ENCODE measurements at places on chromosomes 13 and 19. TPM values are rescaled to one million over a fixed set of nuclear protein-coding genes. Genes with fewer than 3 reads are reported as not detected.

- no peak for DNase-seq
Observed at GRCh38 chr19:23093832-23094231, 23.0 kb upstream of the ZNF730 start.

DNA sequence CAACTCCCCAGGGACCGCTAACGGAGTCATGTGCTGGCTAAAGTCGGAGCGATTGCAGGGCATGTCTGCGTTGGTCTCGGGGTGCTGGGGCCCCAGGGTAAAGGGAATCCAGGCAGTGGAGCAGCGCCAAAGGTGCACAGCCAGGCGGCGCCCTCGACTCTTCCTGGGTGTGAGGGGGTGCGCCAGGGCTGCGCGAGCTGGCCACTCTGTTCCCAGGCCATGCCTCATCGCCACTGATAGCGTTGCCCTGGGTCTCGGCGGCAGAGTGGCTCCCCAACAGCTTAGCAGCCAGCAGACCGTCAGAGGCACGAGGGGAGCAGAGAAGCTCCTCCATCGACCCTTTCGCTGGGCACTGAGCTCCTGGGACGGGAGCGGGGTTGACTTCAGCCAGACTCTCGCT is 152.7 kb downstream of the B3GLCT start:
- peak; percentile 18 for DNase-seq

DNA sequence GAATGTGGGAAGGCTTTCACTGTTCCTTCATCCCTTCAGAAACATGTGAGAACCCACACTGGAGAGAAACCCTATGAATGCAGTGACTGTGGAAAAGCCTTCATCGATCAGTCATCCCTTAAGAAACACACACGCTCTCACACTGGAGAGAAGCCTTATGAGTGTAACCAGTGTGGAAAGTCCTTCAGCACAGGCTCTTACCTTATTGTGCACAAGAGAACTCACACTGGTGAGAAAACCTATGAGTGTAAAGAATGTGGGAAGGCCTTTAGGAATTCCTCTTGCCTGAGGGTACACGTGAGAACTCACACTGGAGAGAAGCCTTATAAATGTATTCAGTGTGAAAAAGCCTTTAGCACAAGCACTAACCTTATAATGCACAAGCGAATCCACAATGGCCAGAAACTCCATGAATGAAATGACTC is 18.6 kb downstream of the ZNF177 start:
- no peak for DNase-seq

GRCh38 chr13:112859128-112859816 is 109.7 kb upstream of the MCF2L start:
- DNase-seq: no peak

DNA sequence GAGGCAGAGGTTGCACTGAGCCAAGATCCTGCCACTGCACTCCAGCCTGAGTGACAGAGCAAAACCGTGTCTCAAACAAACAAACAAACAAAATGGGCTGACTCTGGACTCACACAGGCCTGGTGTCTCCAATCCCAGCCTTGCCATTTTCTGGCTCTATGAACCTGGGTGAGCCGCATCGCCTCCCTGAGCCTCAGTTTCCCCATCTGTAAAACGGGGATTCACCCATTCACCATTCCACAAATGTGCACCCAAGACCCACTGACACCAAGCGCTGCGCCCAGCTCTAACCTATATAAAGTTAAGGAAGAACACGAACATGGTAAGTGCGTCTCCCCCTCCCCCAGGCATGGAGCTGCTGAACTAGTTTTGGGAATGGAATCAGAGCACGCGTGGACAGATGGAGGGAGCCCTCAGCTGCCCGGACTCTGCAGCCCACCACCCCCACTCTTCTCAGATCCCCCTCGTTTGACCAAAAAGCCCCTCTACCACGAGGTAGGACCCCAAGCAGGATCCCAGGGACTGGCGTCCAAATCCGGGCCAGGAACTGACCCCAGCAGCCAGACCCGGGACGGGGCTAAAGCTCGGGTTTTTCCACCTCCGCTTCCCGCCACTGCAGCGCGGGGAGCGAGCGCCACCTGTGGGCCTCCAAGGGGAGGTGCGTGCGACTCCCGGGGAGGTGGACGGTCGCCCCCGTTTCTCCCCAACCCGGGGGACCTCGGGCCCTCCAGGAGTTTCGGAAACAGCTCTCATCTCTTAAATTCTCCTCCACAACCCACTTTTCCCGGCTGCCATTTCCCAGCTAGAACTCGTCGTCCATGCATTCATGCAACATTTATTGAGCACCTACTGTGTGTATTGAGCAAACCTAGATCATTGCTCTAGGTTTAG is 33.0 kb upstream of the ADGRE5 start:
- peak; percentile 71 for DNase-seq

- no peak for DNase-seq
Observed at GRCh38 chr13:79282976-79283375, 123.1 kb downstream of the RBM26 start.

Gene ZNF491
- total RNA-seq: 1.6 TPM

Gene PLIN4
- not detected for total RNA-seq

Gene PSG3
- not detected for total RNA-seq
